ENCODE measurements at places on chromosomes 6 and 20.
A peak's percentile ranks its signal among the peaks of the same experiment; 100 is the strongest.

DNA sequence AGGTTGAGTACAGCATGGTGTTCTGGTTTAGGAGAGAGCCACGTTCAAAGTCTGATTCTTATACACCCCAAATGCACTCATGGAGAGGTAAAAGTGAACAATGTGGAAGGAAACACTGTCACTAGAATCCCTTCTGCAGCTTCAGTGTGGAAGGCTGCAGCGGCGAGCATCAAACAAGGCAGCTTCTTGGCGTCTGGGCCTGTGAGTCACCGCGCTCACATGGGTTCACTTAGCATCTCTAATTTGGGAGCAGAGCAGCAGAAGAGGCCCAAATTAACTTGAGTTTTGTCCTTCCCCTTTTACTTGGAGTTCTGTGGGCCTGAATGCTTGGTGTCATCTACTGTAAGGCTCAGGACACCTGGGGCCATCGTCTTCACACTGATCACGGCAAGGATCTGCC is 10.9 kb upstream of the E2F1 start:
- DNase-seq, result no peak

- no peak for DNase-seq
Observed at GRCh38 chr6:116221067-116221466, 32.8 kb downstream of the TSPYL4 start.

DNA sequence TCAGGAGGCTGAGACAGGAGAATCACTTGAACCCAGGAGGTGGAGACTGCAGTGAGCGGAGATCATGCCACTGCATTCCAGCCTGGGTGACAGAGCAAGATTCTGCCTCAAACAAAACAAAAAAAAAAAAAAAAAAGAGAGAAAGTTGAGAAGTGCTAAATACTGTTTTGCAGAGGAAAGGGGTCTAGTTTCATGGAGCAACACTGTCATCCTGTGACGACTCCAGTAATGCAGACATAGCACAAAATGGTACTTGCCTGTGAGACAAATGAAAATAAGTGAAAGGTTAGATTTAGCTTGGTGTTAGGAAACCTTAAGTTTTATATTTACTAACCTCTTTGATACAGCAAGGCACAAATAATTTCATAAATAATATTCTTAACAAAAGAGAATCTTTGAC is 29.7 kb downstream of the CEP162 start:
- no peak for DNase-seq

- no peak for DNase-seq
Observed at GRCh38 chr6:124443541-124443940, 518.7 kb upstream of the RNF217 start.

GRCh38 chr20:30511322-30512030 is 746.0 kb upstream of the DEFB115 start:
- no peak for DNase-seq

GRCh38 chr6:165110860-165111259 is 198.5 kb downstream of the C6orf118 start:
- DNase-seq, result no peak

GRCh38 chr6:45431317-45432065 is 53.8 kb upstream of the SUPT3H start:
- DNase-seq, result no peak

- DNase-seq, result no peak
Observed at GRCh38 chr6:56647172-56647762, 4.6 kb upstream of the DST start.

- DNase-seq, result peak; percentile 39
Observed at GRCh38 chr6:154986787-154987235, 8.3 kb upstream of the TIAM2 start.

DNA sequence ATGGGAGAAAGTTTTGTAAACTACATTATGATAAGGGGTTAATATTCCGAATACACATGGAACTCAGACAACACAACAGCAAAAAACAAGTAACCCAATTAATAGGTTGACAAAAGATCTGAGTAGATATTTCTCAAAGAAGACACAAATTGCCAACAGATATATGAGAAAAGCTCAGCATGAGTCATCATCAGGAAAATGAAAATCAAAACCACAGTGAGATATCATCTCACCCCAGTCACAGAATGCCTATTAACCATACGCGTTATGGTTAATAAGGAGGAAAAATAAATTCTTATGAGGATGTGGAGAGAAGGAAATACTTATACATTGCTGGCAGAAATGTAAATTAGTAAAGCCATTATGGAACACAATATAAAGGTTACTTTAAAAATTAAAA is 695.0 kb downstream of the COL12A1 start:
- no peak for DNase-seq

- peak; percentile 13 for DNase-seq
Observed at GRCh38 chr20:45254383-45255262, at the start of gene SLPI. Gene SLPI (minus strand): TSS chr20:45254564. CDS start chr20:45254543, 21 bp downstream.

GRCh38 chr20:25177890-25178321 is 17.6 kb upstream of the ENTPD6 start:
- DNase-seq, result no peak

GRCh38 chr20:58944610-58945009 is 36.4 kb upstream of the NELFCD start:
- DNase-seq, result no peak

DNA sequence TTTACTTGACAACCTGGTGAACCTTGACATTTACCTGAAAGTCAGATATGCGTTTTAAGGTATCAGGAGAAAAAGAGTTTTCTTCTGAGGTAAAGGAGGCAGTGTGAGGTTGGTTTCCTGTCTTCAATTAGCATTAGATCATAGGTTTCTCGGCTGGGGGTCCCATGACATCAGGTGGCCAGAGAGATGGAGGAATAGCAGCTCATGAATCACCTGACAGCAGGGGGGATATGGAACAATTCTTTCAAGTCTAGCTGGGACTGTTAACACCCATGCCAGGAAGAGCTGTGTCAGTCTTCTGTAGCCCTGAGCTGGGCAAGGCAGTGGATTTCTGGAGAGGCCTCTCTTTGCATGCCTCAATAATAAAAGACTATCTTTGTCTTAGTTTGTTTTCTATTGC is 108.0 kb upstream of the TMEM170B start:
- no peak for DNase-seq

GRCh38 chr20:49343246-49343645 is 65.4 kb upstream of the ZNFX1 start:
- no peak for DNase-seq

GRCh38 chr20:5524896-5525295 is 208.1 kb upstream of the PROKR2 start:
- DNase-seq, result no peak

- DNase-seq, result no peak
Observed at GRCh38 chr20:12849225-12849910, 159.4 kb upstream of the SPTLC3 start.

GRCh38 chr6:75532521-75532920 is 38.9 kb upstream of the FILIP1 start:
- no peak for DNase-seq

GRCh38 chr6:96934087-96934486 is 9.6 kb downstream of the KLHL32 start:
- no peak for DNase-seq

DNA sequence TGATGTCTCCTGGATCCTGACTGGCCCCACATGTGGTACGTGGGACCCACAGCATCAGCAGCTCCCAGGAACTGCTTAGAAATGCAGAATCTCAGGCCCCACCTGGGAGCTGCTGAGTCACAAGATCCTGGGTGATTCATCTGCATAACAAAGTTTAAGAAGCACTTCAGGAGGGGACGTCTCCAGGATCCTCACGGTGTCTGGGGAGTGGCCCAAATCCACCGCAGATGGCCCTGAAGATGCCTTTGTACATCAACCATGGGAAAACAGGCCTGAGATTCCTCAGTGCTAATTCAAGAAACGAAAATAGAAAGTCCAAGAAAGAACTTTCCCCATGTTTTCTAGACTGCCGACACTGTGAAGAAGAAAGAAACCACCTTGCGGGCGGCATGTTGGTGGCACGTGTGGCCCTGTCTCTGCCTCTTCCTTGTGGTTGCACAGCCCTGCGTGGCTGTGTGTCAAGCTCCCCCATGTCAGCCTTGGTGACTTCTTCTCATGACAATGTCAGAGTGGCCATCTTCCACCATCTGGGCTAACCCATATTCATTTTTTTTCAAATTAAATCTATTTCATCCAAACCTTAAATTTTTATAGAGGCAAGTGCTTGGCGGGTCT is 26.1 kb downstream of the RRBP1 start:
- DNase-seq, result no peak

DNA sequence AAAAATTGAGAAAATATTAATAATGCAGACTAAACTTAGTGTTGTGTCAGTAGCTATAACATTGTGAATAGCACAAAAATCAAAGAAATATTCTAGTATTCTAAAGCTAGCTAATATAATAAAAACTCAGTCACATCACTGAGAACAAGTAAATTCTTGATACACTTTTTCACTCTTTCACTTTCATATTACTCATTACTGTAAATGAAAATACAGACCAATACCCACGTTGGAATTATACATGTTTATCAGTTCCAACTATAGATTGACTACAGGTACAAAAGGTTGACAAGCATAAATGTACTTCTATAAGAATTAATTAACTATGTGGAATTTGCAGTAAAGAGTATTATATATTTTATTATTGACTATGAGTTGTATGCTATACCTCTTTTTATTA is 1043.4 kb upstream of the FLRT3 start:
- no peak for DNase-seq

- no peak for DNase-seq
Observed at GRCh38 chr6:76702187-76702586, 629.7 kb upstream of the IMPG1 start.
